ENCODE measurements at places on chromosomes 12 and 14.

GRCh38 chr12:111150360-111150759 is 218.5 kb downstream of the PHETA1 start:
- DNase-seq: no peak

DNA sequence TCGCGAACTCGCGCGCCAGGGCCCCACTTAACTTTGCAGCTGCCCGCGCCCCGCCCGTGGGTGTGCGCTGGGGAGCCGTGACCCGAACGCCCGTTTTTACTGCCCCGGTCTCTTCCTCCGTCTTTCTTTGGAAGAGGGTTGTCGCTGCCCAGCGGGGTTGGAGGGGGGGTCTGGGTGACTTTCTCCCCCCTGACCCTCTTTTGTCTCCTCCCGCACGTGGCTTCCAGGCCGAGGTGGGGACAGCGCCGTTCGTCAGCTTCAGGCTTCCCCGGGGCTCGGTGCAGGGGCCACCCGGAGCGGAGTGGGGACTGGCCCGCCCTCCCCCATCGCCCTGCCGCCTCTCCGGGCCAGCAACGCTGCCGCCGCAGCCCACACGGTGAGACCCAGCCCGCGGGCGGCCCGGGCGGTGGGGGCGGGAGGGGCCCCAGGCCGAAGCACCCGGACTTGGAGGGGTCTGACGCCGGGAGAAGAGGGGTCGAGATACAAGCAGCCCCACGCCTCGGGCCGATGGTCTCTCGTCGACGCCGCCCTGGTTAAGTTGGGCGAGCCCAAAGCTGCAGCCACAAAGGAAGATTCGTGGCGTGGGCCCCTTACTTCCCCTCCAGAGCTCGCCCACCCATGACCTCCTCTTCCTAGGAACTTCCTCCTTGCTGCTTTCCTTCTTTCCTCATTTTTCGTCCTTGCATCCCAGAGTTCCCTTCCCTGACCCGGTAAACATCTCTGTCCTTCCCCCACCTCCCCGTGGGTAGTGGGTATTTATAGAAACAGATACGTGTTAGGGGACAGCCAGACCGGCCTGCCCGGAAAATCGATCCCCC is 1.2 kb downstream of the DYRK2 start:
- DNase-seq: peak; percentile 34

DNA sequence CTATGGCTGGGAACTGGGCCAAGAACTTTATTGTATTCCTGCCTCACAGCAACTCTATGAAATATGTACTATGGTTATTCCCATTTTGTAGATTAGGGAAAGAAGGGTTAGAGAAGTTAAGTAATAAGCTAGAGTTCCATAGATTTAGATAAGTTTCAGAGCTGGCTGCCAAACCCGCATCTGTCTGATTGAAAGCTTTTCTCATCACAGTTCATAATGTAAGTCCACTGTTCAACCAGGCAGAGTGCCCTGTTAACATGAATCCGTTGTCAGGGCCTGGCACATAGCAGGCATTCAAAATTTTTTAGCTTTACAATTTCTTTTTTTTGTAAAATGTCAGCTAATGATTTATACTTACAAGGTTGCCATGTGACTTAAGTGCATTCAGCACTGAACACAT is 467.3 kb downstream of the NRXN3 start:
- DNase-seq: no peak

- DNase-seq: no peak
Observed at GRCh38 chr14:56549721-56550120, 29.9 kb upstream of the TMEM260 start.

DNA sequence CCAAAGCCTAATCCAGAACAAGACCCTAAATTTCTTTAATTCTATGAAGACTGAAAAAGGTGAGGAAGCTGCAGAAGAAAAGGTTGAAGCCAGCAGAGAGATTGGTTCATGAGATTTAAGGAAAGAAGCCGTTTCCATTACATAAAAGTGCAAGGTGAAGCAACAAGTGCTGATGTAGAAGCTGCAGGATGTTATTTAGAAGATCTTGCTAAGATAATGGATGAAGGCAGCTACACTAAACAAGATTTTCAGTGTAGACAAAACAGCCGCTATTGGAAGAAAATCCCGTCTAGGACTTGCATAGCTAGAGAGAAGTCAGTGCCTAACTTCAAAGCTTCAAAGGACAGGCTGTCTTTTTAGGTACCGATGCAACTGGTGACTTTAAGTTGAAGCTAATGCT is 65.4 kb upstream of the AMIGO2 start:
- DNase-seq: no peak

- no peak for DNase-seq
Observed at GRCh38 chr14:29752221-29752923, 175.3 kb downstream of the PRKD1 start.

DNA sequence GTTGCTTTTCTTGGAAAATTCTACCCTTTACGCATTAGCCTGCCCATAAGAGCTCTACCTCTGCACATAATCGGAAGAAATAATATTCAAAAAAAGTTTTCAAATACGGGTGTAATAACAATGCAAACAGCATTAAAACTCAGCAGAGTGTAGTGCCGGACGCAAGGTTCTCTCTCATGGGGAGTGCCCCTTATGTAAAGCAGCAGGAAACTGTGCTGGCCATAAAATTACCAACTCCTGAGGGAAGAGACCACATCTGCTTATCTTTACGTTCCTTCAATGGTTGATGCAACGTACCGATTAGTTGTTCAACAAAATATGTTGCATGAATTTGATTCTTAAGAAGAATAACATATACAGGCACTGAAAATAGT is 118.7 kb upstream of the TMCC3 start:
- DNase-seq: no peak

GRCh38 chr14:96086032-96086431 is 46.9 kb downstream of the C14orf132 start:
- no peak for DNase-seq

DNA sequence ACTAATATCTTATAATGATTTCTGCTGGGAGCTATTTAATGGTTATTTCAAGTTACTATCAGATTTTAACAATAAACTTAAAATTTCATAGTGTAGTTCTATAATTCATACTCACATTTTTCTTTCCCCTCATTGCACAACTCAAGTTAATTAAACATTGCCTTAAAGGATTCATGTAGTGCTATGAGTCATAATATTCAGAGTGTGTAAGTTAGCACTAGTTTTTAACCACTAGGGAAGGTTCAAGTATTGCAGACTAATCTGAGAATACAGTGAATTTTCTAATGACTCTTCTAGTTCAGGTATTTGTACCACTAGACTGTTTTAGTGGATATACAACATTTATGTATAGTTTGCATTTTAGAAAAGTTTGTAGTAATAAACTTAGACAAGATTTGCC is 49.9 kb downstream of the FOXA1 start:
- DNase-seq: no peak

- no peak for DNase-seq
Observed at GRCh38 chr12:74620921-74621320, 83.3 kb downstream of the ATXN7L3B start.

GRCh38 chr14:74670726-74671411 is 42.0 kb downstream of the AREL1 start:
- DNase-seq: no peak

- no peak for DNase-seq
Observed at GRCh38 chr14:26180221-26180620, 417.6 kb downstream of the NOVA1 start.

DNA sequence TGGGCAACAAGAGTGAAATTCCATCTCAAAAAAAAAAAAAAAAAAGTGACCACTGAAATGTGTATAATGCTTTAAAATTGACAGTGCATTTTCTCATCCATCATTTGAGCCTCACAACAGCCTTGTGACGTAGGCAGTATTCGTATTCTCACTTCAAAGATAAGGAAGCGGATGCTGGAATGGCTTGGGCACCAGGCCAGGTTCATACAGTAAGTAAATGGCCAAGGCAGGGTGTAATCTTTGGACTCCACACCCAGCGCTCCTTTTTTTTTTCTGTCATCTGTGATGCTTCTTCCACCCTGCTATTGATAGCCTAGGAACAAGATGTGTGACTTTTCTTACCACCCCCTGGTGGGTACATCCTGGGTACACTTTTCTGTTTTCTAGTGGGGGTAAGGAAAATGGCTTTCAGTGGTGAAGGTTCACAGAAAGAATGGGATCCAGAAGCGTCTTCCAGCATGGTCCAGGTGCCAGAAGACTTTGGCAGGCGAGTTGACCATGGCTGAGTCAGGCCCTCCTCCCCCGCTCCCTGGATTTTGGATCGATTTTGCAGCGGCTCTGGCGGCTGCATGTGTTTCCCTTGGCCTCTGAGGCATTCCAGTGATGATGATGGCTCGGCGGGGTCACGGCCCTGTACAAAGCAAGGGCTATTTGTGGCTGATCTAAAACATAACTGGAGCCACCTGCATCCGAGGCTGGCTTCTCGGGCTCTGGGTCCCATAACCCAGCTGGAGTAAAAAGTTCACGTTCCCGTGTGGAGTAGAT is 110.6 kb downstream of the CACNA1C start:
- no peak for DNase-seq

- no peak for DNase-seq
Observed at GRCh38 chr12:97967831-97968230, 505.2 kb downstream of the RMST start.

GRCh38 chr12:62588916-62589315 is 122.3 kb downstream of the MON2 start:
- no peak for DNase-seq

- no peak for DNase-seq
Observed at GRCh38 chr14:82720946-82721345, 1187.3 kb upstream of the SEL1L start.

DNA sequence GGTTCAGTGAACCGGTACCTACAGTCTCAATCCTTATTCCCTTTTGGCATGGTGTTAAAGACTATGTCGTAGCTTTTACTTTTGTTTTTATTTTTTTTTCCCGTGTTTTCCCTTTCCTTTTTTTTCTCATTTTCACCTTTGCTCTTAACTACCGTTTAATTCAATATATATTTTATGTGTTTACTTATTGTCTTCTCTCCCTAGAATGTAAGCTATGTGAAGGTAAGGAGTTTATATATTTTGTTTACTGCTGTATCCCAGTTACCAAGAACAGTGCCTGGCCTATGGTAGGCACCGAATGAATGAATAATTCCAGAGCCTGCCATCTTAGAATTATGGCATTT is 261 bp upstream of the MLH3 start:
- no peak for DNase-seq

GRCh38 chr14:36020120-36021029 is 156.1 kb downstream of the PTCSC3 start:
- no peak for DNase-seq

DNA sequence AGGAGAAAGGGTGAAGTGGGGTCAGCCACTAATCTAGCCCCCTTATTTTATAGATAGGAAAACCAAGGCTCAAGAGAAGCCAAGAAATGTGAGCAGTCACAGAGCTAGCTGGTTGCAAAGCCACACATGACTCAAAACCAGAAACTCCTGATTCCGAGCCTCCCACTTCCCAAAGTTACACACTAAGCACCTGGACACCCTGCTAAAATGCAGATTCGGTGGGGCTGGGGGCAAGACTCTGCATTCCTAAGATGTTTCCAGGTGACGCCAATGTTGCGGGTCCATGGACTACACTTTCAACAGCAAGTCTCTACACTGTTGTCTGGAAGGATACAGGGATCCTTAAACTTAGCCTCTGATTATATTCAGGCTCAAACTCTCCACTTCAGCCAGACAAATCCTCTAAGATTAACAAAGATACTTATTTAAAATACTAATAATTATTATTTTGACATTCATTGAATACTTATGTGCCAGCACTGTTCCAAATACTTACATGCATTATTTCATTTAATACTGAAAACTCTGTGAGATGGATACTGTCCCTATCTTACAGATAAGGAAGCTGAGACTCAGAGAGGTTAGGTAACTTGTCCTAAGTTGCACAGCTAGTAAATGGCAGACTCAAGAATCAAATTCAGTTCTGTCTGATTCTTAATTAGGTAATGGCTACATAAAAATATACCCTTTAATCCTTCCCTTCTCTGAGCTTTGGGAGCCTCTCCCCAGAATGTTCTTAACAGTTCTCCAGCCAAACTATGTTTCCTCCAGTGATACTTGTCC is 81.4 kb downstream of the CRACR2A start:
- no peak for DNase-seq

DNA sequence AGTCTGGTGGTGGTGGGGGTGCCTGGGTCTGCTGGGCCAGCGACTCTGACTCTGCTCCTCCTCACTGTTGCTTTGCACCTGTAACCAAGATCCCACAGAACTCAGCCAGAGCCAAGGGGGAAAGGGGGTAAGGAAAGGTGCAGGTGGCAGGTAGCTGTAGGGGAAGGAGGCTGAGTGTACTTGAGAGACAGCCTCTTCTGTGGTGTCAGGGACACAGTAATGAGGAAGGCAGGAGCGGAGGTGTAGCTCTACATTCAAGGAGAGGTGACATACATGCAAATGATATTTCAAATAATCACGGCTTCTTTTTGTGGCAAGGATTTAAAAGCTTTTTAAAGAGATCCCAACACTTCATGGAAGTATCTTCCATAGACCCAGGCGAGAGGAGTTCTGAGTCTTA is 23.4 kb downstream of the TESPA1 start:
- no peak for DNase-seq

GRCh38 chr14:65222440-65222858 is 120.1 kb upstream of the MAX start:
- DNase-seq: peak; percentile 54

GRCh38 chr14:25626986-25627385 is 577.0 kb upstream of the STXBP6 start:
- no peak for DNase-seq

- no peak for DNase-seq
Observed at GRCh38 chr12:58302487-58303011, 361.2 kb downstream of the ATP23 start.

GRCh38 chr12:52527121-52527800 is 7.1 kb upstream of the KRT5 start:
- DNase-seq: no peak

DNA sequence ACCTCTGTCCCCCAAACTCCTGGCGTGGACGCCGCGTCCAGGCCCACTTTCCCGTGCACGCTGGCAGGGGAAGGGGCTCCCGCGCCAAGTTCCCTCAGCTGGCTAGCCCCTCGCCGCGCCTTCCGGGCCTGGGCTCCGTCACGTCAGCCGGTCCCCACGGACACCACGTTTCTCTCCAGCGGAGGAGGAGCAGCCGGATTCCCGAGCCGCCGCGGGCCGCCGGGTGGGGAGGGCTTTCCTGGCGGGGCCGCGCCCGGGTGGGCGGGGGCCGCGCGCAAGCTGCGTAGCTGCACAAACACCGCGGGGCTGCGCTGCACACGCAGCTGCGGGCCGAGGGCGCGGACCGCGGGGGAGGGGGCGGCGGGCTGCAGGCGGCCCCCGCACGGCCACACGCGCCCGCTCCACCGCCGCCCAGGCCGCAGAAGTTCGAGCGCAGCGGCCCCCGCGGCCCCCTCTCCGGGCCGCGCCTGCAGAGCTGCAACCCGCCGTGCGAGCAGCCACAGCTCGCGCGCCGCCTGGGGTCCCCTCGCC is 45.1 kb upstream of the PNMA1 start:
- DNase-seq: peak; percentile 48
